GM12865 (cell line): ENCODE measurements at places on chromosomes 12 and 14.

- no peak for DNase-seq
These were observed 53.2 kb downstream of the RPAP3 start for GRCh38 chr12:47652521-47653234.

DNA sequence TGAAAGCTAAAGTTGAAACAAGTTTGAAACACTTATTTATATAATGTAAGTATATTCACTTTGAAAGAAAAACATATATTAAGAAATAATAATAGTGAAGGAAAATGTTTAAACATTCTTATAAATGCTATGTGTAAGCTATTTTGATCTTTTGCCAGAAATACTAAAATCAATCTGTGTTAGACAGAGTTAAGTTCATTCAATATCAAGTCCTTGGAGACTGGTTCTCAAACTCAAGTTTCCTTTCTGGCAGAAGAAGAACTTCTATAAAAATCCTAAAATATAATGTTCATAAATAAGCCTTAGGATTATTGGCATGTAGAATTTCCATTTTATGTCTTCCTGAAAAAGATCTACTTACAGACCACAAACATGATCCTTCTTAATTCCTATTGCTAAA, 45.3 kb downstream of the TAOK3 start:
- DNase-seq, result no peak

- DNase-seq, result no peak
These were observed 23.3 kb downstream of the CHGA start for GRCh38 chr14:92945959-92946846.

DNA sequence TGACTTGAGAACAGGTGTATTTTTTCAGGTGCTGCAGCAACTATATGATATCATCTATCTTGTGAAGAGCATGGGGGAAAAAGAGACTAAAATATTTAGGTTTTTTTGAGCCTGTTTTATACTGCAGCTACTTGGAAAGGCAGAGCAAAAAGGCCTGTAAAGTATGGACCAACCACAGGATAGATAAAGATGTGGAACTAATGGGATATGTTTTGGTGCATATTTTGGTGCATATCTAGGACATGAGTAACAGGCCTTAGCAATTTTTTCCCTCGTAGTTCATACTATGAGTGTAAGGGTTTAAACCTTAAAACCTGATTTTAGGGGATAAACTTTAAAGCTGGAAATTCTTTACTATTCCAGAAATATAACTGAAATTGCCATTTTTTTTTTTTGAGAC, 6.0 kb upstream of the GTSF1 start:
- no peak for DNase-seq

GRCh38 chr14:104388011-104388521, 191.5 kb upstream of the C14orf180 start:
- no peak for DNase-seq

GRCh38 chr12:62135553-62136200, 124.5 kb upstream of the USP15 start:
- no peak for DNase-seq

- DNase-seq, result no peak
These were observed 5.4 kb downstream of the MDM1 start for GRCh38 chr12:68326716-68327115.

- no peak for DNase-seq
These were observed 12.7 kb upstream of the USP15 start for GRCh38 chr12:62247281-62248045.

DNA sequence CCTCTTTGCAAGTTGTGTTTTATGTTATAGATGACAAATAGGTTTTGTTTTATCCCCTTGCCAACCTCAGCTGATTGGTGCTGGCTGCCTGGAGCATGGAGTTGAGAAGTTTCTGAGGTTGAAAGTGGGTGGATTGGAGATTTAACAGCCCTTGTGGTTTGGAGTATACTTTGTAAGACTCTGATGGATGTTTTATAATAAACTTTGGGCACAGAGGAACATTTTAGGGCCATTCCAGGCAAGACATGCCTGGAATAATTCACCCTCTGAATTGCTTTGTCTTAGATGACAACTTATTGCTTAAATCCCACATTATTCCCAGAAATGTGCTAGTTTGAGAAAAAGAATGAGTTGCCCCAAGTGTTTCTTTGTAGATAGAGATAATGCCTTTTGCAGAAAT, 158.9 kb downstream of the SLC5A8 start:
- DNase-seq, result no peak
